ENCODE measurements at places on chromosomes 11 and 22.

- DNase-seq, result no peak
Measured at GRCh38 chr11:92766698-92767097, 202.8 kb upstream of the MTNR1B start.

GRCh38 chr11:65810046-65810868, 23.4 kb downstream of the OVOL1 start:
- peak; percentile 38 for DNase-seq

- DNase-seq, result no peak
Measured at GRCh38 chr22:40665312-40665711, 14.0 kb upstream of the MCHR1 start.

GRCh38 chr11:85115798-85116197, 511.3 kb downstream of the DLG2 start:
- no peak for DNase-seq

GRCh38 chr11:61690706-61691379, 10.7 kb downstream of the DAGLA start:
- no peak for DNase-seq

GRCh38 chr11:87154246-87154645, 116.5 kb downstream of the TMEM135 start:
- DNase-seq, result no peak

GRCh38 chr11:41935241-41935640, 475.8 kb upstream of the LRRC4C start:
- no peak for DNase-seq

- no peak for DNase-seq
Measured at GRCh38 chr11:111730871-111731591, 35.2 kb downstream of the PPP2R1B start.

- peak; percentile 80 for DNase-seq
Measured at GRCh38 chr11:3853899-3854659, 1.4 kb upstream of the STIM1 start.

DNA sequence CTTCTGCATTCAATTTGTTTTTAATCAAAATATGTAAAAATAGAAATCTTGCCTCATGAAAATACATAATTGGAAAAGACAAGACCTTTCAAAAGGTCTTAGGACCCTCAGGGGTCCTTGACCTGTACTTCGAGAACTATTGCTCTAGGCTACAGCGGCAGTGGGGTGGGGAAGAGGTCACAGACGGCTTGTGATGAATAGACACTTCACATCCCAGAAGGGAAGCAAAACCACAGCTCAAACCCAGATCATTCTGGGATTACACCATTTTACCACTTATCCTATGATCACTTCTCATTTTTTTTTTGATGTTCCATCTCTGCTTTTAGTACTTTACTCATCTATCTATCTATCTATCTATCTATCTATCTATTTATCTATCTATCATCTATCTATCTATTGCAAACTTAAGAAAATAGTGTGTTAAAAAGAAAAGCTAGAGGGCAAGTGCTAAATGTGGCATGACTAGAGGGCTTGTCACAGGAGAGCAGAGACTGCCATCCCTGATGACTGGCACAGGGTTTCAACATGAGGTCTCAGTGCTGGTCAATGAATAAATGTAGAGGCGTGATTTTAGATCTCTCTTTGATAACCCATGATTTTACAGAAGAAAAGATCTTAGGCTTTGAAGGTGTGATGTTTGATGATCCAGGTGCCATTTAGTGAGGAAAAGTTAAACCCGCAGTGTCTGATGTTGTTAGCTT, 37.1 kb downstream of the RNF141 start:
- DNase-seq, result no peak

- DNase-seq, result peak; percentile 25
Measured at GRCh38 chr22:33579448-33580093, 340.7 kb downstream of the LARGE1 start.

DNA sequence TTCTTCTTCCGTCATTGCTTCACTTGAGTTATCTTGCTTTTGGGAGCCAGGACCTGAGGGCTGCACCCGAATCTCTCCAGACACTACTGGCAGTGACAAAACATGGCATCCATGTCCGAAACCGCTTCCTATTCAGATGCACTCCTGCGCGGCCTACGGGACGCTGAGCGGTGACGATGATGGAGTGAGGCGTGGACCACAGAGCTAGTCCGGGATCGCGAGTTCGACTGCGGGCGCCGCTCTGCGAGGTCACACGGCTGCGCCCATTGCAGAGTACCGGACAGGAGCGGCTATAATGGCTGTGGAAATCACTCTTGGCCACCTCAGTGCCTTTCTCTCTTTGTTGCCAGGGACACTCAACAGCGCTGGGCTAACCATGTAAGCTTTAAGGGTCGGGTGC, 453.8 kb upstream of the CNTN5 start:
- no peak for DNase-seq

- DNase-seq, result no peak
Measured at GRCh38 chr11:57230791-57231538, 6.1 kb downstream of the APLNR start.

DNA sequence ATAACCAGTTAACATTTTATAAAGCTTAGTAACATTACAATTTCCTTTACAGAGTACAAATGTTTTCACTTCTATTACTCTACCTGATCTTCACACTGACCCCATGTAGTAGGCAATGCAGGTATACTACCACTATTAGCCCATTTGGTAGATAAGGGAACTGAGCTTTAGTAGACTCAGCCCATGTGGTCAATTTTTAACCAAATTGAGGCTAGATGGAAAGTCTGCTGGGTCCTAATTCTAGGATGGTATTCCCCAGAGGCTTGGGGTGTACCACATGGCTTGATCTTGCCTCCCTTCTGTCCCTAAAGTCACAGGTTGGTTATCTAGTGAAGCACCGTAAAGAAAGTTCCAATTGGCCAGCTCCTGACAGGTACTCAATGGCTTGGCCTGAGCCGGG, 48.2 kb downstream of the NRXN2 start:
- no peak for DNase-seq

DNA sequence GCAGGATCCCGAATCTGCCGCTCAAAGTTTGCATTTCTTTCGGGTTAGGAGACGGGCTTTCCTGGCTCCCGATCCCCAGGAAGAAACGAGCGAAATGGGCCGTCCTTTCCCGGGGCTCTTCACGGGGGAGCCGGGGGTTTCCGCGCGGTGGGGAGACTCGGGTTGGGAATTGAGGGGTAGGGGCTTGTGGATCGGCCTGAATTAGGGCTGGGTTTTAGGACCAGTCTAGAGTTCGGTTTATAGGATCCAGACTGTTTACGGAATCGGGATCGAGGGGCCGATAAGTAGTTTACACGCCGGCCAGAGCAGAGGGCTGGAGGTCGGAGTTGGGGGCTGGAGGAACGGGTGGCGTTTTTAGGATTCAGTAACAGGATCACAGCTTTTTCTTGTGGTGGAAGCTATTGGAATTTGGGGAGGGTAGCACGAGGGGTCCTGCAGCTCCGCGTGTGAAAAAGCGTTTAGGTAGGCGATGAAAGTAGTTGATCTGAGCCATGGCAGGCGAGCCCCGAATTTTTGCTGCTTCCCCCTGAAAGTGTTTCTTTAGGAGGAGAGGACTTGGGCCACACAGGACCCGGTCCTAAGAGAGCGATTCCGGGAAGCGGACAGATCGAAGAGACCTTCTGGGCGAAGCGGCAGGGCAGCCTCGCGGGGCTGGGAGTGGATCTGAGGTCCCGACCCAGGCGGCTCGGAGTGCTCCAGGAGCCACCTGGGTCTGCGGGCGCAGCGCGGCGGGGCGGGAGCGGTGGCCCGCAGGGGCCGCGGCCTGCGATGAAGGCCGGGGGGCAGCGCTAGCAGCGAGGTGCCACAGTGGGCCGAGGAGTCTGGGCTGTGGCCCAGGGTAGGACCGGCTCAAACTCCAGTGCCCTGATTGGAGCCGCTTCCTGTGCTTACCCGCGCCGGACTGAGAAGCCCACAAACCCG, 1.6 kb downstream of the PKNOX2 start:
- DNase-seq, result no peak

- no peak for DNase-seq
Measured at GRCh38 chr22:19997561-19998231, 18.9 kb downstream of the ARVCF start.

GRCh38 chr11:76524461-76524860, 79.6 kb downstream of the EMSY start:
- no peak for DNase-seq

DNA sequence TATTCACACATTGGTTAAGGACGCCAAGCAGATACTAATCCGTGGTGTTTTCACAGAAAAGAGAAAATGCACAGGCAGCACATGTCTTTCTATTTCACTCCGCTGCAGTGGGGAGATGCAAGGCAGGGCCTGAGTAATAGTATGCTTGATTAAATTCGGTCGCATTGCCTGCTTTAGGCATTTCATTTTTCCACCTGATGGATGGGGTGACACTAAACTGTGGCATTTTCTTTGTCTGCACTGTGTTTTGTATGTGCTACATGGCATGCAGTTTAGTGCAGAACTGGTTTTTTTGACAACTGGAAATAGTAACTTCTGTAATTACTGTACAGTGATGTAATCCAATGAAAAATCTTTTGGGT, 94.9 kb downstream of the SLC17A6 start:
- DNase-seq, result no peak

GRCh38 chr11:57197762-57198161, 16.0 kb downstream of the LRRC55 start:
- DNase-seq, result no peak

DNA sequence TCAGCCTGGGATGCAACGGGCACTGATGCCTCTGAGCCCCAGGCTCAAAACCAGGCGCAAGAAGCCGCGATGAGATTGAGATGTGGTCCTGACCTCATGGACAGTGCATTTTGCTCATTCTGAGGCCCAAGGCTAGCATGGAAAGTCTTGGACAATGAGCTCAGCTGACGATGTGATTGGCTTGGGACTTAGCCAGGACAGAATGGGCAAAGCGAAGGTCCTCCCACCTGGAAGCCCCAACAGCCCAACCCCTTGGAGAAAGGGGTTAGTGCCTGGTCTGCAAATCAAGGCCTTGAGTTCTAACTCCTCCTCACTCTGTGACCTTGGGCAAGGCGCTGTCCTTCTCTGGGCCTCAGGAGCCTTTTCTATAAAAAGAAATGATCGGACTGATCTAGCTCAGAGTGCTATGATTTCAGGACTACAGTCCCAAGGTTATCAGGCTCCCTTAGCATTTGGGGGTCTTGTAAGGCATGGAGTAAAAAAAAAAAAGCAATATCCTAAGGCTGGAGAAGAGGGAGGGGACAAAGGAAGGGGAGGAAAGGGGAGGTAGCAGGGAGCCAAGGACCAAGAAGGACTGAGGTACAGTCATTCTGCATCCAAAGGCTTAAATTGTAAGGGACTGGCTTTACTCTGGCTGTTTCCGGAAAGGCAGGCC, 2.7 kb downstream of the SLC43A3 start:
- no peak for DNase-seq

DNA sequence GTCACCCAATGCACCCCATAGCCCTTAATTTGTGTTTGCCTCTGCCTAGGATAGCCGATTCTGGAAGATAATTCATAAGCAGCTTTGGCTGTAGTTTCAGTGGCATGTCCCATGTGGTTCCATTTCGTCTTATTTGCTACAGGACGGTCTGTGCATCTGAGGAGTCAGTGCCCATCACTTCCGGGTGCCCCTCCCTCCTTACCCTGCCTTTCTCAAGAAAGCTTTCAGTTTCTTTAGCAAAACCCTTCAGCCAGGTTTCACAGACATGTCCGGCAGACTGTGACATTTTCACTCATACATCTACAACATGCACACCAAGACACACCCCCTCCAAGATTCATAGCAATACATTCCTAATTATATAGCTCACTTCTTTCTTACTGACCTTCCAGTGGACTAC, 14.3 kb downstream of the TP53AIP1 start:
- DNase-seq, result peak; percentile 19

DNA sequence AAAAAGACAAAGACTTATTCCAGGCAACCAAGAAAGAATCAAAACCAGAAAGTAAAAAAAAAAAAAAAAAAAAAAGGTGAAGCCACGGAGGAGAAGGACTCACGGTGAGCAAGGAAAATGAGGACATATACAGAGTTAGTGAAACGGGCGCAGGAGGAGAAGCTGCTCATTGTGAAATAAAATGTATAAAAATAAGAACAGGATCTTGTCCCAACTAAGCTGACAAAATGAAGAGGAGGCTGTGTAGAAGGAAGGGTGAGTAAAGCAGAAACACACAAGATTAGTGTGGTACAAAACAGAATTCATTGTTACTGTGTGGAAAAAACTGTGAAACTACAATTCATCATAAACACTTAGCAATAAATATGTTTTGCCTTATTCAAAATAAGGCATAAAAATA, 7.6 kb downstream of the IL17REL start:
- DNase-seq, result no peak

GRCh38 chr11:64339754-64340408, at the start of gene CCDC88B:
Gene CCDC88B (plus strand): TSS chr11:64340204. CDS start chr11:64340267, 63 bp downstream.
- DNase-seq, result peak; percentile 91

GRCh38 chr11:110497231-110497978, 67.7 kb downstream of the FDX1 start:
- DNase-seq, result no peak

DNA sequence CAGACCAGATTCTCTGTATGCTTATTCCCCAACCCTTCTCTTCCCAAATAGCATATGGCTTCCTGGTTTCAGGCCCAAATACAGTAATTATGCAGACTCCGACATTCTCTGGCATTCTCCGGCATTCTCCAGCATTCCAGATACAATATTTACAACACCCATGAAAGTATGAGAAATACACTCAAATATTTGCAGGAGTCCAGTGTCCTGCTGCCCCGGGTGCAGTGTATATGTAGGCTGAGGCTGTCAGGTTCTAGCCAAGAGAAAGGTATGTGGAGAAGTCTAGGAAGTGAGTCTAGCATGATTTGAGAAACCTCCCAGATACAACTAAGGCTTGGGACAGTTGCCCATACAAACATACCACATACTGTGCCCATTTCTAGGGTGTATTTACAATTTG, 160.7 kb downstream of the SOX6 start:
- no peak for DNase-seq

DNA sequence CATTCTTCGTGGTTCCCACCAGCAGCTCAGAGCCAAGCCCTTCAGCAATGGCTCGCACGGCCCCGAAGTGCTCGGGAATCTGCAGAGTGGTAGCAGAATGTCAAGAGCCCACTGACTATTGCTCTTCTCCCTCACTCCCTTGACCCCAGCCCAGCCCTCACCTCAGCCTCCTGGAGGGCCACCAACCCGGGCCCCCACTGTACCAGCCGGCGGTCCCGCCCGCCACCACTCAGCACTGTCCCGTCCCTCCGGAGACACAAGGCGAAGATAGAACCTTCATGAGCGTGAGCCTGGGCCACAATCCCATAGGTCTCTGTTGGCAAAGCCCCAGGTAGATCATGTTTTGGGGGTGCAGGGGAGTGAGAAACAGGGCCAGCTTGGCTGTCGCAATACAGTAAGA, 4.2 kb upstream of the MTA2 start:
- DNase-seq, result no peak

GRCh38 chr11:73288192-73288872, 16.2 kb downstream of the P2RY6 start:
- DNase-seq, result no peak

GRCh38 chr11:95867105-95867504, 56.8 kb downstream of the MTMR2 start:
- no peak for DNase-seq

DNA sequence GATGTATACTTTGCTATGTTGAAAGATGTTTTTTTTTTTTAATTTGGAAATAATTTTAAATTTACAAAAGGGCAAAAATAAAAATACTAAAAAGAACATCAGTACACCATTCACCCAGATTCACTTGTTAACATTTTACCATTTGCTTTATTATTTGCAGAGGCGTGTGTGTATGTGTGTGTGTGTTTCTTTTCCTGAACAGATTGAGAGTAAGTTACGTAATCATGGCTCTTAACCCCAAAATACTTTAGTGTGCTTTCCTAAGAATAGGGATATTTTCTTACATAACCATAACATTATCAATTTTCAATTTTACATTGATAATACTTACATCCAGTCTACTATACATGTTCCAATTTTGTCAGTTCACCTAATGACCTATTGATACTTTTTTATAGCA, 91.5 kb upstream of the HORMAD2 start:
- no peak for DNase-seq

GRCh38 chr11:47179655-47179991, 2.9 kb upstream of the ARFGAP2 start:
- DNase-seq, result peak; percentile 47
